ENCODE measurements at places on chromosomes 2 and 18. TPM values are rescaled to one million over a fixed set of nuclear protein-coding genes. Genes with fewer than 3 reads are reported as not detected.

The IL36G gene
- not detected for total RNA-seq

The UPP2 gene
- total RNA-seq = not detected

The CD8A gene
- total RNA-seq = not detected

The TEX51 gene
- total RNA-seq = not detected

The SP140L gene
- 12.2 TPM for total RNA-seq

The OXER1 gene
- total RNA-seq = 0.82 TPM

The MCFD2 gene
- total RNA-seq = 66.7 TPM

The HAAO gene
- total RNA-seq = 7.7 TPM

The LOXHD1 gene
- 0.85 TPM for total RNA-seq

The POMC gene
- total RNA-seq = 10.2 TPM

The AOX1 gene
- total RNA-seq = 320 TPM

The FKBP7 gene
- 8.8 TPM for total RNA-seq

The CYP1B1 gene
- total RNA-seq = 20.0 TPM

The TIGD1 gene
- total RNA-seq = 1.7 TPM

The TACR1 gene
- total RNA-seq = 2.0 TPM

The CTLA4 gene
- total RNA-seq = 2.1 TPM

The DSEL gene
- 20.7 TPM for total RNA-seq

The ACVR1C gene
- 63.1 TPM for total RNA-seq

The HOXD9 gene
- total RNA-seq = 1.9 TPM

The TUBA3E gene
- total RNA-seq = not detected

The CARF gene
- total RNA-seq = 19.6 TPM

The KIF3C gene
- total RNA-seq = 2.3 TPM

The COL5A2 gene
- total RNA-seq = 126 TPM

The WDPCP gene
- 29.5 TPM for total RNA-seq

The DNAJC5G gene
- not detected for total RNA-seq

The B3GNT7 gene
- total RNA-seq = 2.1 TPM

The CAPN13 gene
- not detected for total RNA-seq

The RSAD2 gene
- 3.5 TPM for total RNA-seq

The CROCC2 gene
- not detected for total RNA-seq

The DSG4 gene
- not detected for total RNA-seq

The AQP12A gene
- total RNA-seq = not detected

The GALNT5 gene
- total RNA-seq = under 0.01 TPM

The NPAS2 gene
- total RNA-seq = 15.1 TPM

The ACOXL gene
- total RNA-seq = not detected

The IL1RL2 gene
- 0.44 TPM for total RNA-seq

The COLEC12 gene
- total RNA-seq = 44.5 TPM

The DSC3 gene
- not detected for total RNA-seq

The DSG1 gene
- not detected for total RNA-seq

The CCDC121 gene
- 5.5 TPM for total RNA-seq

The CABLES1 gene
- total RNA-seq = 22.5 TPM

The ROCK1 gene
- 107 TPM for total RNA-seq

The KRTCAP3 gene
- 0.66 TPM for total RNA-seq

The SULT1C2 gene
- not detected for total RNA-seq

The TEX44 gene
- total RNA-seq = not detected

The VWA3B gene
- total RNA-seq = not detected

The CXCR1 gene
- not detected for total RNA-seq

The GALNT14 gene
- total RNA-seq = 1.1 TPM

The KLF11 gene
- 24.2 TPM for total RNA-seq

The POTEC gene
- total RNA-seq = not detected

The YES1 gene
- 97.5 TPM for total RNA-seq

The STRADB gene
- 86.7 TPM for total RNA-seq

The PEX13 gene
- total RNA-seq = 28.7 TPM

The CFAP221 gene
- total RNA-seq = not detected

The FEV gene
- total RNA-seq = not detected

The FSHR gene
- total RNA-seq = not detected

Measured in subcutaneous adipose tissue (tissue), 4 donors.